ENCODE measurements at places on chromosomes 5 and 9. TPM values are rescaled to one million over a fixed set of nuclear protein-coding genes. Genes with fewer than 3 reads are reported as not detected.

- H3K4me1 ChIP-seq, result no peaks in the 10 kb centered on the region
- DNase-seq, result peak; percentile 80
- no peaks in the 10 kb centered on the region for H3K36me3 ChIP-seq
- H3K27ac ChIP-seq, result no peak overlapping the region
- no peak overlapping the region for H3K4me3 ChIP-seq
- no peaks in the 10 kb centered on the region for H3K27me3 ChIP-seq
Observed at GRCh38 chr9:97109194-97109811, 70.4 kb upstream of the CTSV start.

DNA sequence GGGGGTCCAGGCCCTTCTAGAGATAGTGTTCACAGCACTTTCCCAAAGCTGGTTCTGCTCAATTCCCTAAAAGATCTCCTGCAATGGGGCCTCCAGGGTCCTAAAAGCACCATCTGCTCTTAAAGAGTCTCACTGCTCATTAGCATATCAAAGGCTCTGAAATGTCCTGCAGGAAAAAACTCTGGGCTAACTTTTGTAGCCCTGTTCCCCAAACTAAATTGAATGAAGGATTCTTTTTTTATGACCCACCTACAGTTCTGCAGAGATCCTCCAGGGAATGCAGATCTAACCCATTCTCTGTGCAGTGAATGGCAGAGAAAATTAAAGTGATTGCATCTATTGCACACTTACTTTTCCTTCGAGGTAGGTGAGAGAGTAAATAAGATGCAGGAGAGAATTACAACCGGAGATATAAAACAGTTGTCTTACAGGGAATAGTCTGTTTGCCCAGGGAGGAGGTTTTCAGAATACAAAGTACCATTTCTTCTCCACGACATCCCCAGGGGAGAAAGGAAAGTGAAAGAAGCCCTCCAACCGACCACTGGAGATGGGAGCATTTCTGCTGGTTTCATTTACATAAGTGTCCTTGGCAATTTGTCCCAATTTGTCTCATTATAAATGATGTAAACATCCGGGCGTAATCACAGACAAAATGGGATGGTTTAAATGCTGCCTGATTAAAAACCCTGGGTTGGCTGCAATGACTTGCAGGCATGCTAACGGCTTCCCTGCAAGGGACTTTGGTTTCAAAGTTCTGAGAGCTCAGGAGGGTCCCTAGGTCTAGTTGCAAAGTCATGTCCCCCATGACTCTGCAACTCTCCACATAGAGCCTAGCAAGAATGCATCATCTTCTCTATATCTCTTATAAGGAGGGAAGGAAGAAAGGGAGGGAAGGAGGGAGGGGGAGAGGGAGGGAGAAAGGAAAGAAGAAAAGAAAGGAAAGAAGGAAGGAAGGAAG lies 114.0 kb downstream of the KCNIP1 start:
- no peak overlapping the region for H3K27ac ChIP-seq
- no peaks in the 10 kb centered on the region for H3K27me3 ChIP-seq
- no peaks in the 10 kb centered on the region for H3K36me3 ChIP-seq
- no peak for DNase-seq

GRCh38 chr5:131114754-131115153 lies 50.3 kb downstream of the HINT1 start:
- no peak overlapping the region for H3K4me3 ChIP-seq
- no peaks in the 10 kb centered on the region for H3K27me3 ChIP-seq
- no peaks in the 10 kb centered on the region for H3K4me1 ChIP-seq
- H3K27ac ChIP-seq, result no peak overlapping the region
- H3K36me3 ChIP-seq, result no peaks in the 10 kb centered on the region

GRCh38 chr5:54765165-54766028 lies 220.0 kb downstream of the ESM1 start:
- no peaks in the 10 kb centered on the region for H3K27me3 ChIP-seq
- H3K4me3 ChIP-seq, result no peak overlapping the region
- no peaks in the 10 kb centered on the region for H3K36me3 ChIP-seq
- H3K4me1 ChIP-seq, result no peaks in the 10 kb centered on the region
- H3K27ac ChIP-seq, result no peak overlapping the region
- DNase-seq, result no peak

GRCh38 chr5:175675873-175676272 lies 18.0 kb downstream of the HRH2 start:
- H3K27me3 ChIP-seq, result no peaks in the 10 kb centered on the region
- no peak for DNase-seq
- H3K4me1 ChIP-seq, result no peaks in the 10 kb centered on the region
- H3K36me3 ChIP-seq, result no peaks in the 10 kb centered on the region
- H3K4me3 ChIP-seq, result no peak overlapping the region
- no peak overlapping the region for H3K27ac ChIP-seq

GRCh38 chr5:76788362-76788761 lies 30.5 kb upstream of the F2RL1 start:
- DNase-seq, result no peak
- no peak overlapping the region for H3K4me3 ChIP-seq
- no peak overlapping the region for H3K27ac ChIP-seq
- H3K4me1 ChIP-seq, result no peaks in the 10 kb centered on the region
- H3K27me3 ChIP-seq, result no peaks in the 10 kb centered on the region
- no peaks in the 10 kb centered on the region for H3K36me3 ChIP-seq

- H3K4me3 ChIP-seq, result no peak overlapping the region
- H3K4me1 ChIP-seq, result no peaks in the 10 kb centered on the region
- no peak for DNase-seq
Observed at GRCh38 chr5:143165049-143165880, 238.2 kb downstream of the NR3C1 start.

- H3K27ac ChIP-seq, result no peak overlapping the region
- peak; percentile 88 for DNase-seq
- no peaks in the 10 kb centered on the region for H3K36me3 ChIP-seq
- H3K4me3 ChIP-seq, result no peak overlapping the region
- H3K27me3 ChIP-seq, result no peaks in the 10 kb centered on the region
- no peaks in the 10 kb centered on the region for H3K4me1 ChIP-seq
Observed at GRCh38 chr5:151659001-151659754, 27.5 kb downstream of the SPARC start.

- H3K4me3 ChIP-seq, result no peak overlapping the region
- peak; percentile 7 for DNase-seq
- no peak overlapping the region for H3K27ac ChIP-seq
- no peaks in the 10 kb centered on the region for H3K27me3 ChIP-seq
- no peaks in the 10 kb centered on the region for H3K36me3 ChIP-seq
Observed at GRCh38 chr5:11851416-11851815, 52.8 kb downstream of the CTNND2 start.

DNA sequence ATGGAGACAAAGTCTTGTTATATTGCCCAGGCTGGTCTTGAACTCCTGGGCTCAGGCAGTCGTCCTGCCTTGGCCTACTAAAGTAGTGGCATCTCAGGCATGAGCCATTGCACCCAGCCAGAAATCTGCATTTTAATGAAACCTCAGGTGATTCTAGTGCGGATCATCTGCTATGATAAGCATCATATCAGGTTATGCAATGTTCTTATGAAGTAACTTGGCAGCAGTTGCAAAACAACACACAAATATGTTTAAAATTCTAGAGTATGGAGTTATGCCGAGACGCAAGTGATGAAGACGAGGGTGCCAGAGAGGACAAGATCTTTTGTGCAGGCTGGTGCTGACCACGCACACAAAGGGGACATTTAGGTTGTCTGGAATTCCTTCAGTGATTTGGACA lies 153.2 kb upstream of the MEF2C start:
- no peak for DNase-seq
- H3K4me1 ChIP-seq, result peaks cover 8% of the 10 kb centered on the region
- no peaks in the 10 kb centered on the region for H3K36me3 ChIP-seq

- H3K27me3 ChIP-seq, result no peaks in the 10 kb centered on the region
- H3K4me3 ChIP-seq, result no peak overlapping the region
- DNase-seq, result no peak
- H3K4me1 ChIP-seq, result no peaks in the 10 kb centered on the region
- H3K36me3 ChIP-seq, result no peaks in the 10 kb centered on the region
- no peak overlapping the region for H3K27ac ChIP-seq
Observed at GRCh38 chr9:127106466-127106855, 16.0 kb downstream of the ANGPTL2 start.

GRCh38 chr5:55492449-55492848 lies 42.3 kb downstream of the PLPP1 start:
- no peak overlapping the region for H3K4me3 ChIP-seq
- peaks cover 4% of the 10 kb centered on the region for H3K4me1 ChIP-seq
- H3K36me3 ChIP-seq, result no peaks in the 10 kb centered on the region
- H3K27me3 ChIP-seq, result no peaks in the 10 kb centered on the region
- H3K27ac ChIP-seq, result peak overlapping the region; percentile 51
- no peak for DNase-seq

- no peak overlapping the region for H3K4me3 ChIP-seq
- H3K4me1 ChIP-seq, result peaks cover 15% of the 10 kb centered on the region
- no peaks in the 10 kb centered on the region for H3K27me3 ChIP-seq
- no peak overlapping the region for H3K27ac ChIP-seq
Observed at GRCh38 chr9:113628621-113629020, 165.1 kb downstream of the RGS3 start.

- no peak overlapping the region for H3K4me3 ChIP-seq
- peaks cover 16% of the 10 kb centered on the region for H3K4me1 ChIP-seq
- no peaks in the 10 kb centered on the region for H3K36me3 ChIP-seq
- no peak overlapping the region for H3K27ac ChIP-seq
Observed at GRCh38 chr9:89430995-89431394, 66.9 kb downstream of the SEMA4D start.

DNA sequence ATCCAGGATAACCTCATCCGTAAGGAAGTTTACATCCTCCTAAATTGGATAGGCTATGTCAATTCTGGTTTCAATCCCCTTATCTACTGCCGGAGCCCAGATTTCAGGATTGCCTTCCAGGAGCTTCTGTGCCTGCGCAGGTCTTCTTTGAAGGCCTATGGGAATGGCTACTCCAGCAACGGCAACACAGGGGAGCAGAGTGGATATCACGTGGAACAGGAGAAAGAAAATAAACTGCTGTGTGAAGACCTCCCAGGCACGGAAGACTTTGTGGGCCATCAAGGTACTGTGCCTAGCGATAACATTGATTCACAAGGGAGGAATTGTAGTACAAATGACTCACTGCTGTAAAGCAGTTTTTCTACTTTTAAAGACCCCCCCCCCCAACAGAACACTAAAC lies 1.3 kb downstream of the ADRB2 start:
- DNase-seq, result no peak
- no peak overlapping the region for H3K4me3 ChIP-seq
- no peak overlapping the region for H3K27ac ChIP-seq
- H3K36me3 ChIP-seq, result no peaks in the 10 kb centered on the region

GRCh38 chr5:88952996-88953643 lies 70.1 kb upstream of the MEF2C start:
- no peaks in the 10 kb centered on the region for H3K27me3 ChIP-seq
- H3K27ac ChIP-seq, result no peak overlapping the region
- DNase-seq, result no peak
- H3K4me3 ChIP-seq, result no peak overlapping the region
- peaks cover 24% of the 10 kb centered on the region for H3K4me1 ChIP-seq

GRCh38 chr5:55338092-55338613 lies 30.4 kb downstream of the MTREX start:
- H3K4me1 ChIP-seq, result no peaks in the 10 kb centered on the region
- H3K27me3 ChIP-seq, result no peaks in the 10 kb centered on the region
- no peak overlapping the region for H3K4me3 ChIP-seq

GRCh38 chr9:113523421-113524141 lies 60.1 kb downstream of the RGS3 start:
- no peak for DNase-seq
- no peak overlapping the region for H3K27ac ChIP-seq
- H3K4me3 ChIP-seq, result no peak overlapping the region

GRCh38 chr5:176735383-176736265 lies 74.7 kb upstream of the UNC5A start:
- H3K27me3 ChIP-seq, result no peaks in the 10 kb centered on the region
- no peaks in the 10 kb centered on the region for H3K36me3 ChIP-seq
- no peak overlapping the region for H3K4me3 ChIP-seq

DNA sequence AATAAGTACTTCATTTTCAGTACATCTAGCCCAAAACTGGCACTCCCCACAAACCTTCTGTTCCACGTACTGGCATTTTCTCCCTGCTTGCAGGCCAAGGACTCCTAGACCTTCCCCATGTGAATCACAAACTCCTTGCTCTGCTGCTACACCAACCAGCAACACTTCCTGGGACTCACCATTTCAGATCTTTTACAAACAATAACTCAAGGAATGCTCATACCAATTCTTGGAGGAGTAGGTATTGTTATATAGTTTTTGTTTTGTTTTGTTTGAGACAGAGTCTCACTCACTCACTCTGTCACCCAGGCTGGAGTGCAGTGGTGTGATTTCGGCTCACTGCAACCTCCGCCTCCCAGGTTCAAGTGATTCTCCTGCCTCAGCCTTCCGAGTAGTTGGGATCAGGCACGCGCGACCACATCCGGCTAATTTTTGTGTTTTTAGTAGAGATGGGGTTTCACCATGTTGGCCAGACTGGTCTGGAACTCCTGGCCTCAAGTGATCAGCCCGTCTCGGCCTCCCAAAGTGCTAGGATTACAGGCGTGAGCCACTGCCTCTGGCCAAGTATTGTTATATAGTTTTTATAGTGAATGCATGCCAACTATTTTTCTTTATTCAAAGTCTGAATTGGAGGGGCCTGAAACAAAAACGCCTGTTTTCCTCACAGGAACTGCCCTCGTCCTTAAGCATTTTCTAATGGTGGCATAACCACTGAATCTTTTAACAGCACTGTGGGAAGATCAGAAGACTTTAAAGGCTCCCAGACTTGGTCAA lies 210.8 kb downstream of the TSSK1B start:
- H3K27ac ChIP-seq, result no peak overlapping the region
- no peak for DNase-seq
- no peak overlapping the region for H3K4me3 ChIP-seq
- peaks cover 2% of the 10 kb centered on the region for H3K27me3 ChIP-seq

- no peaks in the 10 kb centered on the region for H3K4me1 ChIP-seq
- H3K4me3 ChIP-seq, result no peak overlapping the region
- no peak for DNase-seq
- H3K27ac ChIP-seq, result no peak overlapping the region
- H3K27me3 ChIP-seq, result no peaks in the 10 kb centered on the region
Observed at GRCh38 chr9:114652776-114653555, 4.6 kb downstream of the TEX53 start.

DNA sequence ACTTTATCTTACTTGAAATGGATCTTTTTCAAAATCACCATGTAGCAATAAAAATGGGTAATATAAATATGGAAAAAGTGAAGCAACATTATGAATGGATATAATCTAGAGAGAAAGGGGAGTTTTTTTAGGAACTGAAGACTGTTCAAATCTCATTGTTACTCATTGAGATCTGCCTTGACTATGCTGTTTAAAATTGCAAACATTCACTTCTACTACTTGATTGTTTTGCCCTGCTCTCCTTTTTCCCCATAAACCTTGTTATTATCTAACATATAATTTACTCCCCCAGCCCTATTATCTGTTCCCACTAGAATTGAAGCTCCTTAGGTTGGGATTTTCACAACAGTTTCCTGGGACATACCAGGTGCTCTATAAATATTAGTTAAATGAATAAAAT lies 22.0 kb downstream of the PAM start:
- no peak overlapping the region for H3K27ac ChIP-seq
- DNase-seq, result no peak
- H3K27me3 ChIP-seq, result no peaks in the 10 kb centered on the region
- peaks cover 13% of the 10 kb centered on the region for H3K36me3 ChIP-seq

The GPR151 gene
- total RNA-seq, result not detected

The WDR36 gene
- 38.5 TPM for total RNA-seq

The ARL14EPL gene
- not detected for total RNA-seq

The F2RL2 gene
- total RNA-seq, result 3.6 TPM

The ITK gene
- total RNA-seq, result not detected

Data from neural progenitor cell (in vitro differentiated cells).